ENCODE measurements at places on chromosomes 7 and 10.

- no peak for DNase-seq
Measured at GRCh38 chr10:69883310-69884023, 81.8 kb downstream of the COL13A1 start.

DNA sequence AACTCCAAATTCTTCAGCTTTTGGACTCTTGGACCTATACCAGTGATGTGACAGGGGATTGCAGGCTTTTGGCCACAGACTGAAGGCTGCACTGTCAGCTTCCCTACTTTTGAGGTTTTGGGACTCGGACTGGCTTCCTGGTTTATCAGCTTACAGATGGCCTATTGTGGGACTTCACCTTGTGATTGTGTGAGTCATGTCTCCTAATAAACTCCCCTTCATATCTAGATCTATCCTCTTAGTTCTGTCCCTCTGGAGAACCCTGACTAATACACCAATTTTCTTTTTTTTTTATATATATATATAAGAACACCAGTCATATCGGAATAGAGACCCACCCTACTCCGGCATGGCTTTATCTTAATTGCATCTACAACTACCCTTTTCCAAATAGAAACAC lies 166.8 kb downstream of the ETV1 start:
- no peak for DNase-seq

DNA sequence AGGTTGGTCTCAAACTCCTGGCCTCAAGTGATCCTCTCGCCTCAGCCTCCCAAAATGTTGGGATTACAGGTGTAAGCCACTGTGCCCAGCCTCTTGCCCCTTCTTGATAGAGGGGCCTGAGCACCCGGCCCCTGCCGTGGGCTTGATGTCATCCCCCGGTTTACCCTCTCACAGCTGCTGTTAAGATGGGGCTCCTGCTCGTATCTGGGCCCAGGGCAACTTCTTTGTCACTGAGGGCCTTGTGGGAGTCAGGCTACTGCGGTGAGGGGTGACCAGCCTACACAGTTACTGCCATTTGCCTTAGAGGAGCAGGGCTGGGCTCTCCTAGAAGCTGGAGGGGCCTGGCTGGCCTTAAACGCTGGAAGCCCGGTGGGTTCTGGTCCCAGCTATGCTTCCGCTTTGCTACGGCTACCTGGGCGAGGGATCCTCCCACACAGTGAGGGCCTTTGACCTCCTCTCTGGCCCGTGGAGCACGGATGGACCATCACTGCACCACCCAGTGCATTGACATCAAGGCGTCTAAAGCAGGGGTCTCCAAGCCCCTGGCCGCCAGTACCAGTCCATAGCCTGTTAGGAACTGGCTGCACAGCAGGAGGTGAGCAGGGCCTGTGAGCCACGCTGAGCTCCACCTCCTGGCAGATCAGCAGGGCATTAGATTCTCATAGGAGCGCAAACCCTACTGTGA lies 1.1 kb upstream of the TMEM130 start:
- DNase-seq, result no peak

- DNase-seq, result peak; percentile 55
Measured at GRCh38 chr7:6250364-6250833, 22.0 kb downstream of the CYTH3 start.

DNA sequence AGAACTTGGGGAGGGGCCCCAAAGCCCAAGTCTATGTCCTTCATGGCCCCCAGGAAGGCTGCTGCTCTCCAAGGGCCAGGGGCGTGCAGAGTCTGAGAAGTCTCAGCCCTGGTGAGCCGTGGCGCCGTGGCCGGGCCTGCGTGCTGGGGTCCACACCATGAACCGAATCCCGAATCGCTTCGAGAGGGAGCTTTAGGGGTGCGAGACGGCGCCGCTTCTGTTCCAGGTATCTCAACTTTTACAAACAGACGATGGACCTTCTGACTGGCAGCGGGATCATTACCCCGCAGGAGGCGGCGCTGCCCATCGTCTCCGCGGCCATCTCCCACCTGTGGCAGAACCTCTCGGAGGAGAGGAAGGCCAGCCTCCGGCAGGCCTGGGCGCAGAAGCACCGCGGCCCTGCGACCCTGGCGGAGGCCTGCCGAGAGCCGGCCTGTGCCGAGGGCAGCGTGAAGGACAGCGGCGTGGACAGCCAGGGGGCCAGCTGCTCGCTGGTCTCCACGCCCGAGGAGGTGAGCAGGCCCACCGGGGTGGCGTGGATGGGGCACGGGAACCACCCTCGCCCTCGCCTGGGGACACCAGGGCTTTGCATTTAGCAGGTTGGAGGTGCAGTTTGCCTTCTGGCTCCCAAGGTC lies 12.7 kb downstream of the STRA8 start:
- DNase-seq, result no peak

- no peak for DNase-seq
Measured at GRCh38 chr10:18140149-18140956, at the start of gene CACNB2. Gene CACNB2 (plus strand): TSS chr10:18140424.

DNA sequence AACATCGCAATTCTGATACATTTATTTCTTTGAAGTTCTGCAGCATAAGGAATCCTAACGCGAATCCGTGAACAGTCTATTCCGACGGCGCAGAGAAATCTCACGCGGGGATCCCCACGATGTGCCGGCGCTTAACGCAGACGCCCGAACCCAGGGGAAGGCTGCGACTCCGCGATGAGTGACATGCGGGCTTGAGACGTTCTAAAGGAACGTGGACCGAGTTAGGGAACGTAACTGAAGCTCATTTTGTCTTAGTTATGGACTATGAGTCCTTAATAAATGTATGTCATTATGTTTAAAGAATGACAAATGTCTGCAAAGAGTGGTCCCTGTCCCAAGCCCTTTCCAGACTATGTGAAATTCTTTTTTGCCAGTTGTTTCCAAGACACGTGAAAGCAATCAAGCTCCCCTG lies 995 bp upstream of the PARD3 start:
- no peak for DNase-seq

DNA sequence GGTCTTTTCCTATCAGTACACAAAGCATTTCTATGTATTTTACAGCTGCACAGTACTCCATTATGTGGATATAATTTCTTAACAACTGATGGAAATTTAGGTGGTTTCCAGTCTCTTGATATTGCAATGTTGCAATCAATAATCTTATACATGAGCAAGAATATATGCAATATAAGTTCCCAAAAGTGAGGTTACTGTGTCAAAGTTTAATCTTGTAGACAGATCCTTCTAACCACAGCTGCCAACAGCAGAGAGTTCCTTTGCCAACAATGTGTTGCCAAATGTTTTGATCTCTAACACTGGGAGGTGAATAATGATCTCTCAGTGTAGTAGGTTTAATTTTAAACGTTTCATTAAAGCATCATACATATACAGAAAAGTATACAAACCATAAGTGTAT lies 54.5 kb downstream of the CUL2 start:
- no peak for DNase-seq
